ENCODE measurements at places on chromosomes 12 and 14.

DNA sequence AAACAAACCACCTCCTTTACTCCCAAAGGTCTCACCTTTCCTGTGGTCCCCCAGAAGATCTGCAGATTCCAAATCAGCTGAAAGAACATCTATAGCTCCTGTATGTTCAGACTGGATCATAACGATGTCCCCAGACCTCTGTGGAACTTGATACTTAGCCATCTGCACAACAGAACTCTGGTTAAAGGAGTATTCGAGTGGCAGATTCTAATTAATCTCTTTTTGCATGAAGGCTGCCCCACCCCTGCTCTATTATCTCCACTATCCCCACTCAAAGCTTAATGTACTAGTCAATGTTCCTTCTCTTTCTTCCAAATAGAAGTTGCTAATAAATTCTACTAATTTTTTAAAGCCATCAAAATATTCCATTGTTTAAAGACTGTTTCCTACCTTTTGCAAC, 22.8 kb downstream of the GSTZ1 start:
- no peak for DNase-seq

GRCh38 chr12:70177631-70178030, 65.6 kb upstream of the CNOT2 start:
- DNase-seq: no peak

DNA sequence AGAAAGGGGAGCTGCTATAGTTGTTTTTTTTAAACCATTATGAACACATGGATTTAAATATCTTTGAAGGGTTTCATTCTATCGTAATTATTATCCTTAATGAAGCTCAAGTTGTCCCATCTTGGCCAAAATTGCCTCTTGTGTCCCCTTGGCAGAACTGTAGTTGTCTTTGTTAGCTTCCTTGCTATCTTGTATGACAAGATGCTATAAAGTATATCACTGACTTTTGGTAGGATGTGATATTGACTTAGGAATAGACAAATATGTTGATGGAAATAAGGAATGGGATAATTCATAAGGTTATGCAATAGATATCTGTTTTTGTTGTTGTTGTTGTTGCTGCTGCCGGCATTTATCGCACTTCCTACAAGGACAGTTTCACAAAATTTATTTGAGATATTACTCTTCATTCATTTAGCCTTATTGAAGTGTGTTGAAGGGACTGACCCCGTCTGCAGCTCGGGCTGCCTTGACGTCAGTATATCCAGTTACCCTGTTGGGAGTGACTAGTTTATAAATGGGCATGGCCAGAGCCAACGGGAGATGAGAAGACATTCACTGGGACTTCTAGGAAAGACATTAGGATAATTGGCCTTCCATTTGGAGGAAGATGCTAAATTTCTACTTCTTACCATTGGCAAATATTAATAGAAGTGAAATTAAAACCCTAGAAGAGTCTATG, 26.1 kb upstream of the APOLD1 start:
- DNase-seq: no peak

- no peak for DNase-seq
These were observed 77.1 kb downstream of the STXBP6 start for GRCh38 chr14:24972844-24973243.

DNA sequence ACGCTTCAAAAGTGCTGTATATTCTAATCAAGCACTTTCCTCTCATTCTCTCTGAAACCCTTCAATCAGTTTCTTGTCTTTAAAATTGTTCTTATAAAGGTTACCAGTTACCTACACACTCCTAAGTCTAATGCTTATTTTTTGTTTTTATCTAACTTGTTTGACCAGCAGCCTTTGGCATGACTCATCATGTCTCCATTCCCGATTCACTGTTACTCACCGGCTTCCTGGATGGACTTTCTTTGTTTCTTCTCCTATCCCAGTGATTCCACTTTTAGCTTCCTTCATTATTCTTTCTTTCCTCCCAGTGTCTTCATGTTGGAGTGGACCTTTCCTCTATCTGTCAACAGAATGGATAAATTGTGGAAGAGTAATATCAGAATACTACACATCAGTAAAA, 368.6 kb upstream of the CCDC196 start:
- DNase-seq: no peak

- DNase-seq: no peak
These were observed 328.0 kb downstream of the DPF3 start for GRCh38 chr14:72565917-72566316.

DNA sequence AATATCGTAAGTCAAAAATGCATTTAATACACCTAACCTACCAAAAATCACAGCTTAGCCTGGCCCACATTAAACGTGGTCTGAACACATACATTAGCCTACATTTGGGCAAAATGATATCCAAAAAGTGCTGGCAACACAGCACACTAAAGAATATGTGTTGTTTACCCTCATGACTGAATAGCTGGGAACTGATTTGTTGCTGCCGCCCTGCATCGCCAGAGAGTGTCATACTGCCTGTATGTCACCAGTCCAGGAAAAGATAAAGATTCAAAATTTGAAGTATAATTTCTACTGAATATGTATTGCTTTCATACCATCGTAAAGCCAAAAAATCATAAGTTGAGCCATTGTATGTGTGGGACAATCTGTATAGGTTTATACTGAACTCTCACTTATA, 157.8 kb downstream of the NUBPL start:
- DNase-seq: no peak

GRCh38 chr12:24555730-24556129, 393.2 kb downstream of the BCAT1 start:
- DNase-seq: no peak

GRCh38 chr14:97369901-97370300, 572.7 kb downstream of the VRK1 start:
- DNase-seq: no peak

DNA sequence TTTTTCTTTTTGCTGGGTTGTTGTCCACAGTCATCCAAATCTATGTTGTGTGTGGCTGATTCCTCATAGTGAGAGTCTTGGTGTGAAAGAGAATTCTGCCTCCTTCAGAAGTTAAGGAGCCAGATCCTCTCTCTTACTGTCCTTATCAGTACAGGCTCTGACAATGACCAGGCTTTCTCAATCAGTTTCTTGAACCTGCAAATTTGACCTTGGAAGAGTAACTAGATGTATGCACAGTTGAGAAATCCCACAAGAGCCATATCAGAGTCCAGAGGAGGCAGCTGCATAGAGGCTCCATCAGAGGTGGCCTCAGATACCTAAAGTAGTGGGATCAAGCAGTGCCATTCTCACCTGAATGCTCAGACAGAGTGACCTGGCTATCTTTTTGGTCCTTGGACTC, 5.5 kb upstream of the GALC start:
- DNase-seq: no peak

- no peak for DNase-seq
These were observed 1140.5 kb downstream of the GALC start for GRCh38 chr14:86852530-86852929.

GRCh38 chr12:64160021-64160710, 61.9 kb downstream of the KICS2 start:
- no peak for DNase-seq

GRCh38 chr14:24845851-24846250, 204.1 kb downstream of the STXBP6 start:
- DNase-seq: no peak

GRCh38 chr14:88255196-88255595, 67.9 kb downstream of the KCNK10 start:
- no peak for DNase-seq

GRCh38 chr12:46150735-46151134, 118.1 kb downstream of the SLC38A1 start:
- no peak for DNase-seq

- no peak for DNase-seq
These were observed 131.9 kb downstream of the DAAM1 start for GRCh38 chr14:59320361-59320760.

- no peak for DNase-seq
These were observed 47.7 kb upstream of the PTPRO start for GRCh38 chr12:15274561-15274967.

- DNase-seq: no peak
These were observed 94.8 kb downstream of the ATF7IP start for GRCh38 chr12:14460212-14460841.

DNA sequence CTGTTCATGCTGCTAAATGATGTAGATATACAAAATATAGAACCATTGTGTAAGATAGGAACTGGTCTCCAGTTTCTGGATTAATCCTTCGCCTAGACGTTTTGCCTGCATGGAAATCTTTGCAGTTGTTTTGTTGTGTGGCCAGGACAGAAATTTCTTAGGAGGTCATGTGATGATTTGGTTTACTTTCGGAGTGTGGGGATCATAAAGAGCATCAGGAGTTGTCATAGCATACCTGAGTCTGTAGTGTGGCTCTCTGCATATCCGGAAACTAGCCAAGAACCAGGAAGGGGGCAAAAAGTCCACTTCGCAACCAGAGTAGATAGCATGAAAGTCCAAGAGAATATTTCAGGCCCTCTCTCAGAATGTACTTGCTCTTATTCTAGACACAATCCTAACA, 3.1 kb downstream of the SAMD4A start:
- no peak for DNase-seq

- no peak for DNase-seq
These were observed 427.6 kb downstream of the ZFP36L1 start for GRCh38 chr14:68365228-68365627.

DNA sequence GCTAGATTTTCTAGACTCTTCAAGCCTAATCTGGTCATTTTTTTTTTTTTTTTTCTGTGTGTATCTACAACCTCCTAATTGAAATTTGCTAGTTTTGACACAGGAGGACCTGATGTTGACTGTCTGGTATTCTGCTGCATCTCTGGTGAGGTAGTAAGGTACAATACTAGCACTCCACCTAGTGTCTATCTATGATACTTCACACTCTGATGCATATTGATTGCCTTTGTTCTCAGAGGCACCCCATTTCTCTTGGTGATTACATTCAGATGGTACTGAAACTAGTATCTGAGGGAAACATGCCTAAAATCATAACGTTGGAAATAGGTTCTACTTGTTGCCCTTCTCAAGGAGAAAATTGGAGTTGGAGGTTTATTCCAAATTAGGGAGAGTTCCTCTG, 930.5 kb upstream of the NOVA1 start:
- DNase-seq: peak; percentile 52

DNA sequence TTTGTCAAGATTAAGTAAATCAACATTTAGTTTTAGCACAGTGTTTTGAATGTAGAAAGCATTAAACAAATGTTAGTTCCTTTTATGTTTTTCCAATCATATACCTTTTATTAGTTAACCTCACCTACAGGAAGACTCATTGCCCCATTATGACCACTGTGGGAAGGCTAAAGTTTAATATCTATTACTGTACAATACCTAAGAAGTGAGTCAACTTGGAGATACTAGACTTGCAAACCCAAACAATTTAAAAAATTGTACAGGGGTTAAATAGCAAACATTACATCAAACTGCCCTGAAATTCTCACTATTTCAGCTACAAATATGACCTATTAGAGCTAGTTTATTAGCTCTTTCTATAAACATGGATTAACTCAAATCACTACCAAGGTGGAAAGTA, 8.6 kb upstream of the G2E3 start:
- DNase-seq: no peak
